H4 (cell line): ENCODE measurements at places on chromosomes 5 and 9.

GRCh38 chr5:138230261-138230660 is 17.1 kb upstream of the CDC23 start:
- peak; percentile 32 for DNase-seq

DNA sequence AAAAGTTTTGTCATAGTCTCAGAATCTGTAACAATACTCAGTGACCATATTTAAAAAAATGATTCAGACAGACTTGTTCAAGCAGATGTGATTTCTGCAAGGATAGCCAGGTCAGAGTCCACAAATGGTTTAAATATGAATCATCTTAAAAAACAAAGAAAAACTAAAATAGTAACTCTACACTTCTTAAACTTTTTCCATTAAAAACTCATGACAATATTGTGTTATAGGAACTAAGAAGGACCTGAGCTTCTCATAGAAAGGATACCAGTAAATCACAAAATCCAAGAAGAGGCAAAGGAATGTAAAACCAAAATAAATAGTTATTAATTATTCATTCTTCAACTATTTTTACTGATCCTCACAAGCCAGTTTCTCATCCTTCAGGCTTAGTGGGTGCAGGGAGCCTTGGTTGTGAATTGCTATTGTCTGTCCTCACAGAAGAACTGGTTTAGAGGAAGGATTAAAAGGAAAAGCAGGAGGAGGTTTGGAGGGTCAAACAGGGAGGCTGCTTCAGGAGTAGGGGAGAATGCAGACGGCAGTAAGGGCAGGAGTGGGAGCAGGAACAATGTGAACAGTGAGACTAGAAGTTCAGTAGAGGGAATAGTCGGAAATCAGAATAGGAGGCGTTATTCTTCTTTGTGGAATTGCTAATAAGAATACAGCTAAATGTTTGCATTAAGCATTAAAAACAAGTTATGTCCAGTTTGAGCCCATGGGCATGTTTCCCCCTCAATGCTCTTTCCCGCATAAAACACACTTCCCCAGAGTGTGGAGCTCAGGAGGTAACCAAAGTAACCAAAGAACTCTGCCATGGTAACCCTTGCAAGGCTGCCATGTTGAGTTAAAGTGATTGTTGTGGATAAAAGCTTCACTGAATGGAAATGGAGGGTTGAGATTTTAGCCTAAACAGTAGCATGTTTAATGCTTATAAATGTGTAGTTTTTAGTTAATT is 110.7 kb downstream of the CCDC192 start:
- no peak for DNase-seq

- no peak for DNase-seq
Measured at GRCh38 chr9:104747245-104747564, 278 bp upstream of the NIPSNAP3A start.

DNA sequence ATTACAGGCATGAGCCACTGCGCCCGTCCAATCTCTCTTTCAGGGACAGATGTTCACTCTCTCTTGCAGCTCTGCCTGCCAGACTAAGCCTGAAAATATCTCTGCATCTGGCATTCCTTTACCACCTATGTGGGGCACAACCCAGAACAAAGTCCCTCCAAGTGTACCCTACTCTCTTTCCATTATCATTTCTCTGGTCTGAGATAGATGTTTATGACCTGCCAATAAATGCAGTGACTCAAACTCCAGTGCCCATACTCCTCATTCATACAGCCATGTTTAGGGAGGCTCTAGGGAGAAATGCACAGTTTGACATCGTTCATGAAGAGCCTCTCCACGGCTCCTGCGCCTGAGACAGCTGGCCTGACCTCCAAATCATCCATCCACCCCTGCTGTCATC is at the start of gene BTNL3:
Gene BTNL3, plus strand, starts transcription at position 255 of the 400 bp plus-strand sequence. CDS start 183 bp downstream, outside the sequence.
- DNase-seq, result no peak

DNA sequence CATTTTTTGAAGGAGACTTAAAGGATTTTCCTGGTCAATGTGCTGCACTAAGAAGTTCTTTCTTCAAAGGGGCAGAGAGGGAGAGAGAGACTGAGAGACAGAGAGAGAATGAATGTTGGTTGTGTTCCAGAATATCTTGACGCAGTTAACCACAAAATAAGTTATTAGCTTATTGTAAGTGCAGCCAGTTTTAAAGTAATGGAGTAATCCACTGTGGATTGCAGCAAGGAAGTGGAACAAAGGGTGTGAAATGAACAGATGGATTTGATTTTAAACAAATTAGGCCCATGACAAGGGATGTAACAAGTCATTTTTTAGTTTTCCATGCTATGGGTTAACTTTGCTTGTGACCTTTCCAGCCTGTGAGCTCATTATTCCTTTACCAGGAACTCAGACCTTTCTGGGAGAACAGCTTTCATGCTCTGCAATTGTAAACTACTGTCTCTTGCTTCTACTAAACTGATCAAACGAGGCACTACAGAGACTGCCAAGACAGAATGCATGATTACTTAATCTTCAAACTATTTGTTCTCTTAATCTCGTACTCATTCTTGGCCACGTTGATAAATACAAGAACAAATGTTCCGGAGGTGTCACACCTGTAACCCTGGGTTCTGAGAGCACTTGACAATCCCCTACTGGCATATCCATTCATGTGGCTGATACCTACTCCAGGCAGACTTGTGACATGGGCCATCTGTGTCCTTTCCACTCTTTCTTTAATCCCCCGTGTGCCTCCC is 131.1 kb downstream of the TLE1 start:
- peak; percentile 50 for DNase-seq

DNA sequence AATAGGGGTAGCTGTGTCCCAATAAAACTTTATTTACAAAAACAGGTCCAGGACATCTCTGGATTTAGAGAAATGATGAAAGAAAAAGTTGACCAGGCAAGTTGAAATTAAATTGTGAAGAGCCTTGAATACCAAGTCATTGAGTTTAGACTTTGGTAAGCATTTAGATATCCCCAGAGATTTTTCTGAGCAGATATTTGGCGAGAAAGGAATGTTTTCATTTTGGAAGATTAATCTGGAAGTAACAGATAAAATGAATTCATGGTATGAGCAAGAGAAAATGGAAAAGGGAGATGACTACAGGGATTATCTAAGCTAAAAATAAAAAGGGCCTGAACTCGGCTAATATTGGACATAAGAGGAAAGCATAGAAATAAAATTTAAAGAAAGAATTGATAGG is 157.6 kb downstream of the ACTL7B start:
- DNase-seq, result no peak

DNA sequence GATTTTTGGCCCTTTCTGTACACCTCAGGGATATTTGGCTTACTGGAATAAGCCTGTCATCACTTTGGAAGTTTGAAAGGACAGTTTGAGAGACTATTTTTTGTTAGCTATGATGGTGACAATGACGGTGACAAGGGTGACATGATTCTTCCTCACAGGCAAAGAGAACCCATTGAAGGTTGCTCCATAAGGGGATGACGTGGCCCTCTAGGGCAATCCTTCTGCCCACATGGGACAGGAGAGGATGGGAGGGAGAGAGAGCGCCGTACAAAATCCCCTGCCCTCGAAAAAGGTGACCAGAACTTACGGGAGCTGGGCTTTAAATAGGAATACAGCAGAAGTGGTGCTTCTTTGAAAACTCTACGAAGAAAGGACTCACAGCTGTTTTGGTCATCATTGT is 22.6 kb downstream of the HRH2 start:
- no peak for DNase-seq

GRCh38 chr9:87346061-87346665 is 151.5 kb upstream of the DAPK1 start:
- DNase-seq, result no peak

- no peak for DNase-seq
Measured at GRCh38 chr9:134983074-134983473, 65.4 kb upstream of the FCN1 start.

DNA sequence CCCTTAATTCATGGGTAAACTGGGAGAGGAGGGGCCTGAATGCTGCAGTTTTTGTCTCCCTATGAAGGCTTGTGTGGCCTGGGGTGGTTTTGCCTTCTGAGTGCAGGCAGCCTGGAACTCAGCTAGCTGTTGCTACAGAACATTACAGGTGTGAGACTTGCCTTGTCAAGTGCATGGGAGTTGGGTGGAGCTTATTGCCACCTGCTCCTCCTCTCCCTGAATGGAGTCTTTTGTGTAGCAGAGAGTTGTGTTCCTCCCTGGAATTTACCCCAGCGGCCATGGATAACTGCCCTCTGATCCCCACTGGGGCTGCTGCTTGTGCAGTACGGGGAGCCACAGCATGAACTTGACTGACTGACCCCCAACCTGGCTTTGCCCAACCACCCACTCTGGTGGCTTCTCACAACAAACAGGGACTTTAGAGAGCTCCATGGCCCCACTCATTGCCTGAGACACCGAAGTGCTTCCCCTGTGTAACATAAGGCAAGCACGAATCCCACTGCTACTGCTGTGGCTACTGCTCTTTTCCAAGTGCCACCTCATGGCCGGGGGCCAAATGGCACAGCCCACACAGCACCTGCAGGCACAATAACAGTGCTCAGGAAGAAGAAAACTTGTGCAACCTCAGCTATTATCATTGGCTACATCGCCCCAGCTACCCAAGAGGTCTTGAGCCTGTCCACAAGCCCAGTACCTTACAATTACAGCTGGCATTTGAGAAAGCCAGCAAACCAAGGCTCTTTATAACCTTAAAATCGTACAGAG is 942.9 kb downstream of the CDH18 start:
- no peak for DNase-seq

DNA sequence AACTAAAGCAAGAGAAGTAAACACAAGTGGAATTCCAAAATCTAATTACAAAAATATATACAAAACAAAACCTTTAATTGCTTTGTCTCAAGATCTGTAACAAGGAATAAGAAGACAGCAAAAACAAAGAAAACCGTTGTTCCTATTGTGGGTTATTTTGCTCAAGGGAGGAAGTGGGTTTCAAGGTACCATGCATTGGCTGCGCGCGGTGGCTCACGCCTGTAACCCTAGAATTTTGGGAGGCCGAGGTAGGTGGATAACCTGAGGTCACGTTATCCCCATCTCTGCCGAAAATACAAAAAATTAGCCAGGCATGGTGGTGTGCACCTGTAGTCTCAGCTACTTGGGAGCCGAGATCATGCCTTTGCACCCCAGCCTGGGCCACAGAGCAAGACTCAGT is 12.1 kb upstream of the IQGAP2 start:
- DNase-seq, result no peak

- DNase-seq, result no peak
Measured at GRCh38 chr5:1396293-1396816, 48.9 kb downstream of the SLC6A3 start.

GRCh38 chr9:19281801-19282200 is 51.3 kb downstream of the DENND4C start:
- no peak for DNase-seq

DNA sequence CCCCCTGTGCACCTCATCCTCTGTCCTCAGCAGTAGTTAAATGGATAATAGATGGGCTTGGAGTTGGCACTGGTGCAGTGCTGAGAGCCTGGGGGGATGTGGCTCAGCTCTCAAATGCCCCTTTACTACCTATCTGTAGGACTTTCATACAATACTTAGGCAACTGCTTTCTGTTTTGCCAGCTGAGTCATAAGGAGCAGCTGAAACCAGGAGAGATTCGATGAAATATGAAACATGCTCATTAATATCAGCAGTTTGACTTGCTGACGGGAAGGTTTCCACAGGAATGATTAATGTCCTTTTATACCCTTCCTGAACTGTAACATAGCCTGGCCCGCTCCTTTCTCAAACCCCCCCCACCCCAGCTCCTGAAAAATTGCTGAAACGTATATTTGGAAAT is 142.6 kb downstream of the SAXO1 start:
- no peak for DNase-seq

DNA sequence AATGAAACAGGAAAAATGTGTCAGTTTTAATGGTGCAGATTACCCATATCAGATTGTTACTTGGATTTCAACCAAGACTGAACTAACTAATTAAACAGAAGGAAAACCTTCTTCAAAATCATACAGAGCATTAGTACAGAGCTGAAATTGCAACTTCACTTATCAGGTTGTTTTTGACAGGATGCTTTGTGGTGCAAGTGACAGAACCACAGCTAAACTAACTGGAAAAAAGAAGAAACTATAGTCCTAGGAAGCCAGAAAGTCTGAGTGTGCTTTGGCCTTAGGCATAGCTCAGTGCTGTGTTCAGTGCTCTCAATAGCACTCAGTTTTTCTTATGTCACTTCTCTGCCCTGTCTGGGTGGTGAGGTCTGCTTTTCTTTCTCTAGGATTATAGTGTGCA is 267.4 kb downstream of the CHSY3 start:
- DNase-seq, result no peak

GRCh38 chr5:133712562-133712961 is 100.2 kb upstream of the FSTL4 start:
- DNase-seq, result no peak

GRCh38 chr9:131598121-131598520 is 52.8 kb downstream of the PRRT1B start:
- no peak for DNase-seq

DNA sequence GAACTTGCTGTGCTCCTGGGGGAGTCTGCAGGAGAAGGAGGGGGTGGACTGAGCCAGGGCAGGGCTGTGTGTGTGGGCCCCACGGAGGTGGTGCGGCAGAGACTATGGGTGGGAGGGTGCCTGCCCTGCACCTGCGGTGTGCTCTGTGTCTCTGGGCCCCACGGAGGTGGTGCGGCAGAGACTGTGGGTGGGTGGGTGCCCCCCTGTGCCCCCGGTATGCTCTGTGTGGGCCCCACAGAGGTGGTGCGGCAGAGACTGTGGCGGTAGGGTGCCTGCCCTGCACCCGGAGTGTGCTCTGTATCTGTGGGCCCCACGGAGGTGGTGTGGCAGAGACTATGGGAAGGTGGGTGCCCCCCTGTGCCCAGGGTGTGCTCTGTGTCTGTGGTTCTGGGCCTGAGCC is 103.7 kb downstream of the EHMT1 start:
- no peak for DNase-seq

- no peak for DNase-seq
Measured at GRCh38 chr5:50947906-50948683, 281.7 kb downstream of the PARP8 start.

- DNase-seq, result no peak
Measured at GRCh38 chr9:27369591-27369990, 72.6 kb upstream of the EQTN start.

DNA sequence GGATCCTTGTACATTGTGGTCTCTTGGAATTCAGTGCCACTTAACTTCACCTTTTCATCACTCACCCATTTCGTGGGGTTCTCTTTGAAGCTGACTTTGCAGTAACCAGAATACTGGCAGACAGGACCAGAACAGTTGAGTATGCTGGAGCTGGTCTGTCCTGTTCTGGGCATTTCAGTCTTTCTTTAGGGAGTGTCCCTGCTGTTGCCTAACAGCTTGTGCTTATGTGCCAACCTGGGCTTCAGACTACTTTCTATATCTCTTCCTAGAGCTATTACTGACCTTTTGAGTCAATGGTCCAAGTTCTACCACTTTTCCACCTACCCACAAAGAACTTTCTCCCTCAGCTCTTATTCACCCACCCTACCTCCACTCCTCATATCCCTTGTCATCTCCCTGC is 10.0 kb upstream of the INSL6 start:
- no peak for DNase-seq

DNA sequence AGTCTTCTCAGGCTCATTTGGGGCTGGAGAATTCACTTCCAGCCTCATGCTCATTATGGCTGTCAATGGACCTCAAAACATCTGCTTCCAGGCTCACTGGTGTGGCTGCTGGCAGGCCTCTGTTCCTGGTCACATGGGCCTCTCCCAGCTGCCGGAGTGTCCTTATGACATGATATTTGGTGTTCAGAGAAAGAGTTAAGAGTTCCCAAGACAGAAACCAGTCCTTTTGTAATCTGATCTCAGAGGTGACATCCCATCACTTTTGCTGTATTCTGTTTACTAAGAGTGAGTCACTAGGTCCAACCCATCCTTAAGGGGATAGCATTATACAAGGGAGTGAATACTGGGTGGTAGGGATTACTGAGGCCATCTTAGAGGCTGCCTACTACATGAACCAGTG is 104.6 kb downstream of the CACNA1B start:
- DNase-seq, result no peak
